ENCODE measurements at places on chromosomes 2 and 18. TPM values are rescaled to one million over a fixed set of nuclear protein-coding genes. Genes with fewer than 3 reads are reported as not detected.

Gene SLC20A1
- 139 TPM for total RNA-seq

Gene B3GNT7
- 1.1 TPM for total RNA-seq

Gene FOXI3
- not detected for total RNA-seq

Gene TUBA3D
- not detected for total RNA-seq

Gene NPAS2
- 27.7 TPM for total RNA-seq

Gene KIAA2012
- total RNA-seq = not detected

Gene VIT
- 8.9 TPM for total RNA-seq

Gene PRKD3
- 45.5 TPM for total RNA-seq

Gene ADAM17
- 51.7 TPM for total RNA-seq

Gene CYS1
- 2.6 TPM for total RNA-seq

Gene TBR1
- total RNA-seq = not detected

Gene RTP5
- total RNA-seq = not detected

Gene ANKRD29
- 2.0 TPM for total RNA-seq

Gene SP5
- not detected for total RNA-seq

Gene FLACC1
- 1.3 TPM for total RNA-seq

Gene CENPA
- total RNA-seq = 2.7 TPM

Gene SCYGR4
- total RNA-seq = not detected

Gene SERPINB11
- not detected for total RNA-seq

Gene RBBP8
- 16.4 TPM for total RNA-seq

Gene IGFBP2
- total RNA-seq = 731 TPM

Gene TUBA4B
- total RNA-seq = not detected

Gene GALNT13
- 0.20 TPM for total RNA-seq

Gene INHBB
- 0.52 TPM for total RNA-seq

Gene C2orf66
- 0.59 TPM for total RNA-seq

Gene STEAP3
- 18.4 TPM for total RNA-seq

Gene LRRC30
- not detected for total RNA-seq

Gene MYOM1
- total RNA-seq = 2.5 TPM

Gene DPP4
- total RNA-seq = 39.1 TPM

Gene ACMSD
- total RNA-seq = not detected

Gene NAT8
- total RNA-seq = not detected

Gene TNFRSF11A
- total RNA-seq = 3.8 TPM

Gene HOXD12
- total RNA-seq = not detected

Gene ESPNL
- total RNA-seq = 2.5 TPM

Gene PAX3
- total RNA-seq = not detected

Gene LHCGR
- total RNA-seq = not detected

Gene CYTIP
- total RNA-seq = 5.5 TPM

Gene AGAP1
- 19.0 TPM for total RNA-seq

Gene TMEM169
- total RNA-seq = 0.83 TPM

Gene ANKRD36C
- total RNA-seq = 29.8 TPM

Gene EVA1A
- 26.7 TPM for total RNA-seq

Gene CXCR4
- 2.0 TPM for total RNA-seq

Gene FASTKD2
- 39.7 TPM for total RNA-seq

Gene RNF152
- 36.8 TPM for total RNA-seq

Gene CD8B2
- not detected for total RNA-seq

Gene ASIC4
- 0.46 TPM for total RNA-seq

Gene FASTKD1
- total RNA-seq = 18.9 TPM

Gene IL1R2
- total RNA-seq = 0.13 TPM

Gene HDHD2
- 15.4 TPM for total RNA-seq

All from smooth muscle cell of the pulmonary artery (primary cell).